CD8-positive, alpha-beta memory T cell (primary cell): ENCODE measurements at places on chromosomes 1 and 21. TPM values are rescaled to one million over a fixed set of nuclear protein-coding genes. Genes with fewer than 3 reads are reported as not detected.

The VWA1 gene
- not detected for total RNA-seq

The TMCO2 gene
- not detected for total RNA-seq

The PLA2G2F gene
- not detected for total RNA-seq

The PSRC1 gene
- 5.8 TPM for total RNA-seq

The CHIA gene
- not detected for total RNA-seq

The LYSMD1 gene
- total RNA-seq = 5.5 TPM

The C1orf116 gene
- not detected for total RNA-seq

The C1orf74 gene
- total RNA-seq = 2.2 TPM

The CCDC185 gene
- total RNA-seq = not detected
